Activated CD4-positive, alpha-beta T cell treated with anti-CD3 and anti-CD28 coated beads, Interleukin-2, amount 10 ng/mL, durations not matched to agents 7 days and 5 days (primary cell): ENCODE measurements at places on chromosomes 4 and X. TPM values are rescaled to one million over a fixed set of nuclear protein-coding genes. Genes with fewer than 3 reads are reported as not detected.

TEX28 gene
- total RNA-seq, result not detected

BEND2 gene
- total RNA-seq, result not detected

MAGEA11 gene
- total RNA-seq, result not detected

SULT1E1 gene
- not detected for total RNA-seq

DCAF12L2 gene
- not detected for total RNA-seq

TEX13D gene
- total RNA-seq, result not detected

SRPK3 gene
- not detected for total RNA-seq

IL1RAPL1 gene
- total RNA-seq, result not detected

PABPC5 gene
- not detected for total RNA-seq

EXOC1L gene
- total RNA-seq, result not detected

SLC26A1 gene
- 0.17 TPM for total RNA-seq

AFF2 gene
- 0.69 TPM for total RNA-seq

ZNF518B gene
- 19.6 TPM for total RNA-seq

SERTM2 gene
- total RNA-seq, result not detected

RPS6KA6 gene
- not detected for total RNA-seq

GBA3 gene
- not detected for total RNA-seq

GABRE gene
- not detected for total RNA-seq

CD40LG gene
- 114 TPM for total RNA-seq

TCEAL7 gene
- total RNA-seq, result not detected

FGF13 gene
- total RNA-seq, result not detected

MAGT1 gene
- total RNA-seq, result 51.7 TPM

NDUFB11 gene
- total RNA-seq, result 109 TPM

MAPK10 gene
- total RNA-seq, result not detected

SYN1 gene
- 0.35 TPM for total RNA-seq

PNMA6F gene
- total RNA-seq, result not detected

MSN gene
- 728 TPM for total RNA-seq

ARX gene
- total RNA-seq, result not detected

BEX5 gene
- total RNA-seq, result 2.2 TPM

HSFX3 gene
- total RNA-seq, result not detected

KLKB1 gene
- total RNA-seq, result 0.33 TPM

CT83 gene
- not detected for total RNA-seq

PRSS12 gene
- total RNA-seq, result not detected

SLITRK2 gene
- total RNA-seq, result not detected

FAT1 gene
- total RNA-seq, result 0.27 TPM

CENPU gene
- 80.3 TPM for total RNA-seq

NXF3 gene
- total RNA-seq, result not detected

C4orf50 gene
- total RNA-seq, result 0.21 TPM

GLRA2 gene
- not detected for total RNA-seq

COL25A1 gene
- not detected for total RNA-seq

NAP1L3 gene
- 1.3 TPM for total RNA-seq

RTL3 gene
- not detected for total RNA-seq

FAM114A1 gene
- total RNA-seq, result 0.31 TPM

PPID gene
- 41.3 TPM for total RNA-seq

AMBN gene
- not detected for total RNA-seq

FRAS1 gene
- not detected for total RNA-seq

ALB gene
- not detected for total RNA-seq

IL9R gene
- 25.2 TPM for total RNA-seq

TMEM31 gene
- total RNA-seq, result not detected

C4orf36 gene
- total RNA-seq, result not detected

CACNA1F gene
- total RNA-seq, result 0.33 TPM

CHRNA9 gene
- total RNA-seq, result not detected

TMPRSS11D gene
- total RNA-seq, result not detected

GAGE12J gene
- total RNA-seq, result not detected

RBMX gene
- total RNA-seq, result 316 TPM

BTK gene
- not detected for total RNA-seq

SYNPO2 gene
- total RNA-seq, result 1.4 TPM

UGT8 gene
- 0.12 TPM for total RNA-seq

TBX22 gene
- total RNA-seq, result not detected
